HT-29 (cell line): ENCODE measurements at places on chromosomes 2 and 18. TPM values are rescaled to one million over a fixed set of nuclear protein-coding genes. Genes with fewer than 3 reads are reported as not detected.
A peak's percentile ranks its signal among the peaks of the same experiment; 100 is the strongest.

Gene NT5DC4
- 1.4 and 1.6 TPM in 2 replicates for total RNA-seq

GRCh38 chr18:58858591-58859468, 5.8 kb upstream of the ZNF532 start:
- no peak for DNase-seq

DNA sequence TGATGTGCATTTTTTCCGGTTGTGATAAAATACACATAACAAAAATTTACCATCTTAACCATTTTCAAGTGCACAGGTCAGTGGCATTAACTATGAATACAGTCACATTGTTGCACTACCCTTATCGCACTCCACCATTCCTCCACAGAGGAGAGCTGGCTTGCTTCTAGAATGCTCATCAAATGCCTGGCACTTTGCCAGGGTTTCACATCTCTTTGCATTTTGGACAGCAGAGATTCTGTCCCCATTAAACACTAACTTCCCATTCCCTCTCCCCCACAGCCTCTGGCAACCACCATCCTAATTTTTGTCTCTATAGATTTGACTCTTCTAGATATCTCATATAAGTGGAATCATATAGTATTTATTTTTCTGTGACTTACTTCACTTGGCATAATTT, 165.0 kb downstream of the ASB1 start:
- no peak for DNase-seq

- DNase-seq: no peak
Measured at GRCh38 chr2:178301649-178302238, 107.4 kb downstream of the OSBPL6 start.

- peak; percentile 55 for DNase-seq
Measured at GRCh38 chr2:49490710-49491109, 336.4 kb upstream of the FSHR start.

- no peak for DNase-seq
Measured at GRCh38 chr2:240336820-240337427, 98.5 kb upstream of the GPC1 start.
